ENCODE measurements at places on chromosomes 6 and 20.

GRCh38 chr20:31603822-31604566 is 1.1 kb upstream of the ID1 start:
- DNase-seq, result peak; percentile 56

DNA sequence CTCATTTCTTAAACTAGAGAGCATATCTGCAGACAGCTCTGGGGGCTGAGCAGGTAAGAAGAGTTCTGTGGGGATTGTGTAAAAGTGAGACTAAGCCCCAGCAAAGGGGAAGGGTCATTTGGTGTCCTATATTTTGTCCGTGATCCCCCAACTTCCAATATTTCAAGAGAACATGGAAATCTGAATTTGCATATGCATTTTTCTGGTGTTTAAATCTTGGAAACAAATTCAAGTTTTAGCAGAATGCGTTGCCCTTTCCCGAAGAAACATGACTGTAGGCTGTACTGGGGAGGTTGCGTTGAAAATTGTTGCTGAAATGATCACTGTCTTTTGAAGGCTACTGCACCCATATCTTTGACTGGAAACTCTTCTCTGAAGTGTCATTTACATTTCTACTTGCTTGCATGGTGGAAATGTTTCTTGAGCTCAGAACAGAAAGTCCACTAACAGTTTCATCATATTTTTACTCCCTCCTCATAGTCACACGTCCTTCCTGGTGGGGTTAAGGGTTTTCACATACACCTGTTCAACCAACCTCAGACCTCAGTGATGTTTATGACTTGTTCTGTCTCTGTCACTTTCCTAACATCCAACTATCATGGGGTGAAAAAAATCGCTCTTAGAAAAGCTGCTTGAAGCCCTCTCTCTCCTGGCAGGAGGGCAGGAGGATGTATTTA is 140.3 kb downstream of the BCAS1 start:
- DNase-seq, result no peak

- DNase-seq, result peak; percentile 69
Measured at GRCh38 chr6:104682722-104683643, 176.7 kb downstream of the HACE1 start.

DNA sequence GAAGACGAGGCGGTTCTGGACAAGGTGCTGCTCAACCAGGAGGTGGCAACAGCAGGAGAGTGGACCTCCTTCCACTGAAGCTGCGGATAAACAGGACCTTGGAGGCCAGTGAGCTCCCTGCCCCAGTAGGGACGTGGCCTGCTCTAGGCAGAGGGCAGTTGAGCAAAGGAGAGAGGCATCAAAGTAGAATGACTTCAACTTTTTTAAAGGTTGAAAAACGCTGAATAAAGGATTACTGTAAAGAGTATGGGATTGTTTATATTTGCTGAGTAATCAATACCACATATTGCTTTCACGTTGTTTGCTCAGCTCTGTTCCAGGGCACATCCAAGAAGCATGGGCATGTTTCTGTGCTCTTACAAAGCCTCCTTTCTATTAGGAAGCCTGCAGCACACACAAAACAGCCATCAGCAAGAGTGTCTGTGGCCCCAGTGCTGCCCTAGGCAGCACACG is 48.1 kb downstream of the ERMARD start:
- DNase-seq, result no peak
